ENCODE measurements at places on chromosomes 1 and 21.

- peak; percentile 38 for DNase-seq
These were observed 27.1 kb downstream of the SLC30A1 start for GRCh38 chr1:211551638-211552460.

GRCh38 chr1:68308034-68308433 lies 75.7 kb upstream of the WLS start:
- no peak for DNase-seq

- DNase-seq, result peak; percentile 64
These were observed 43.6 kb upstream of the WNT2B start for GRCh38 chr1:112465122-112465521.

- DNase-seq, result no peak
These were observed 2.2 kb upstream of the DDOST start for GRCh38 chr1:20663365-20663764.

GRCh38 chr1:175221557-175222175 lies 29.1 kb upstream of the KIAA0040 start:
- DNase-seq, result no peak

- no peak for DNase-seq
These were observed 721.9 kb downstream of the PTPRU start for GRCh38 chr1:29958271-29958670.

GRCh38 chr1:55333461-55333860 lies 118.3 kb upstream of the USP24 start:
- DNase-seq, result no peak

DNA sequence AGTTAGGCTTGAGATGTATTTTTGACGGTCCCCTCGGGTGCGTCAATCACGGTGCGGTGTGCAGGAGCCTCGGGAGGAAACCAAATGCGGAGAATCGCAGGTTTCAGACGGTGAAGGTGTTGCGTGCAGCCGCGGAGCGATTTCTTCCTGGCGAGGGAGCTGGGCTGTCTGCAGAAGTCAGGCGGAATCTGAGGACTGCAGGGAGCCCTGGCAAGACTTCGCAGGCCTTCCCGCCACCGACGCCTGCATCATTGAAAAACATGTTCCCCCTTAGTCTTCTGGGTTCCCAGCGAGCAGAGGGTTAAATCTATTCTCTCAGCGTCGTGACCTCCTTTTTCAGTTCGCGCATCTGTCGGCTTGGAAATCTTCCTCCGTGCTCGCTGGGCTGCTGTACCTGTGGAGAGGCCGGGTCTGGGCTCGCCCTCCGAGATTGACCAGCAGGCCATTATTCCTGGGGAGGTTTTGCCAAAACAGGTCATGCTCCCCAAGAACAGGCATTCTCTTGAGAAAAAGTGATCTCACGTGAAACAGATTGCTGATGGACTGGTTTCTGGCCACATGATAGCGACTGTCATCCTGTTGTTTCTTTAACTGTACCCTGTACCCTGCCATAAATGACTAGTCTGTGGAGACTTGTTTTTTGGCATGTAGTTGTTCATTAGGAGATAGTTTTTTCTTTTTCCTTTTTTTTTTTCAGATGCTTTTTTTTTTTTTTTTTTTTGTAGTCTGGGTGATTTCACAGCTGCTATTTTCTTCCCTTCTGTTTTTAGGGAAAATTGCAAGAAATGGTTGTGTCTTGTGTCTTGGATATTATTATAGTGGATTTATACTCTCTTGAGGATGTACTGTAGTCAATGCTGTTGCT lies 894 bp downstream of the EPB41 start:
- peak; percentile 45 for DNase-seq

- no peak for DNase-seq
These were observed 85.7 kb downstream of the ITPKB start for GRCh38 chr1:226653311-226653921.

DNA sequence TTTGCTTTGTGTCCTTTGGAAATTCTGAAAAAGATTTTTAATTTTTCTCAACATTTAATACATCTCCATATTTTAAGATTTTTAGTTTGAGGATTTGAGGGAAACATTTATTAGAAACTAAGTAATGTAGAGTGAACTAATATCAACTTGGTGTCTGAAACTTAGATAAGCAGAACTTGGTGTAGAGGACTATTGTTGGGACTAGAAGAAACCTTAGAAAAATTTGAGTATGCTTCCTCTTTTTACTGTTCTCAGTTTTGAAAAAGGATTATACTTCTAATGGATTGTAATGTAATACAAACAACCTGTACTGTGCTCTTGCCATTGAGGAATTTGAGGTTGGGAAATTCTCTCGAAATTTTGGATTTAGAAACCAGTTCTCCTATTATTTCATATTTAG lies 2.4 kb downstream of the FNBP1L start:
- DNase-seq, result no peak

- DNase-seq, result no peak
These were observed 39.4 kb downstream of the SLC5A9 start for GRCh38 chr1:48261881-48262400.

- no peak for DNase-seq
These were observed 4.2 kb downstream of the SPATA21 start for GRCh38 chr1:16433030-16433429.

DNA sequence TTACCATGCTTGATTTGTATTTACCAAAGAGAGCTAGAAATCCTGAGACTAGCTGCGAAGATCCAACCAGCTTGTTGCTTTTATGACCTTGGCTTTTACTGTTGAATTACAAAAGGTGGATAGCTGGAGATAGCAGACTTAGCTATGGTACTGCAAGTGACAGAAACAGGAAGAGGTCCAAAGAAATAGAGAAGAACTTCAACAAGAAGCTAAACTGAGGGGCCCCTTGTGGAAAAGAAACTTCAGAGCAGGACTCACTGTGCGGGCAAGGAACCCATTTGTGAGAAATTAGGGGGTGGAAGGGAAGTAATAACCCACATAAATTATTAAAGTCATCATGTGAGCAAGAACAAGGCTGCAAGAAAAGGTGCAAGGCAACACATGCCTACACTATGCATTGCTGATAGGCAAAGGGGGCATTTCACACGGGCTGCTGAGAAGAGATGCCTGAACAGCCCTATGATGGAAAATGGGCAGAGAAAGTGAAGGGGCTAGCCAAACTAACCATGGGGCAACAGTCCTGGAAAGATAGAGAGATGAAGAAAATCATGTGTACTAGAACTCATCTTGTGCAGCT lies 116.6 kb upstream of the PRDX6 start:
- no peak for DNase-seq

- peak; percentile 13 for DNase-seq
These were observed 143.0 kb downstream of the ELAVL4 start for GRCh38 chr1:50251702-50252101.
